Esophagus squamous epithelium (tissue), 5 donors: ENCODE measurements at places on chromosomes 5 and 9.

DNA sequence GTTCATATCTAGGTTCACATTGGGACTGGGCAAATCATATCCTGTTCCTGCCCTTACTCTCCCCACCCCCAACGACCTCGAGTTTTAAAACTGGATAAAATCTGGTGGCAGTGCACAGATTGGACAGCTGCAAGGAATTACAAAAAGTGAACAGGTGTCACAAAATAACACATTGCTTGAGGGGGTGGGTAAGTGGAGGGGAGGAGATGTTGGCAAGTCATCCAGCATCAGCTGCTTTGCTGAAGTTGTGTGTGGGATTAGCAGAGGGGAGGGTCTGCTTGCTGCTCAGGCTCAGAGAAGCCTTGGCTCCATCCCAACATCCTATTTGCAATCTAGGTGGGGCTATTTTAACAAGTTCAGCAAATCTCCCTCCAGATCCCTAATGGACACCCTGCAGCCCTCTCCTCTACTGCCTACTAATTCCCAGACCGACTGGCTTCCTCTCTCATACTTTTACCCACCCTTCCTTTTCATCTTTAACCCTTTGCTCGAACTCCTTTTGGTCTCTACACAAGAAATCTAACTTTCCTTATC, 39.8 kb upstream of the SLC24A2 start:
- no peak for DNase-seq

DNA sequence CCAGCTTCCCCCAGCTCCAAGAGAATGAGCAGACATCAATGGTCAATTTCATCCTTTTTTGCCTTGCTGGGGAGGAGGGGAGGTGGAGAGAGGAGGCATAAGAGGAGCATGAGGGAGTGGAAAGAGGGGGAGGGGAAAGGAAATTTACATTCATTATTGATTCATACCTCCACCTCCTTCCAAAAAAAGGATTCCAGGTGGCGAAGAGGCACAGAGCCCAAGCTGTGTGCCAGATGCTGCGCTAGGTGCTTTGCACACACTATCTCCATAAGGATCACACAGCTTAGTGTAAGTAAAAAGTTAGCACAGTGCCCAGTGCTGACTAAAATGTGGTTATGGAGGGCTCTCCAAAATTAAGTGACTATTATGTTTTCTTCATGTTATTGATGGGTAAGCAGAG, 11.0 kb downstream of the ASTN2 start:
- DNase-seq = no peak

- DNase-seq = no peak
These were observed 79.0 kb downstream of the SPRY4 start for GRCh38 chr5:142245786-142246185.

- no peak for DNase-seq
These were observed 117.3 kb upstream of the LHFPL2 start for GRCh38 chr5:78765756-78766411.
